ENCODE measurements at places on chromosomes 12 and 14.

DNA sequence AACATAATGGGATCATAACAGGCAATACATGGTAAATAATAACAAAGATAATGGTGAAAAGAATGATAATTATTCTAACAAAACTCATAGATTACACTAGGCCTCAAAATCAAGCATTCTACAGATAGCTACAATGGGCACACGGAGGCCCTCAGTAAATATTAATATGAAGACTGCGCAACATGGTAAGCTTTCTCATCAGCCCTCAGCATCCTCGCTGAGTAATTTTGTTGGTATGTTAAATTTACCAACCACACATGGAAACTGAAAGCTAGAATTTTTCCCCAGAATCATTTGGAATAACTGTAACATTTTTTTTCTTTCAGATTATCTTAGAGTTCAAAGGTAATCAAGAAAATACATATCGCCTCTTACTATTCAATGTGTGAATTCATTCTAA is 74.2 kb upstream of the PYGL start:
- no peak for DNase-seq

DNA sequence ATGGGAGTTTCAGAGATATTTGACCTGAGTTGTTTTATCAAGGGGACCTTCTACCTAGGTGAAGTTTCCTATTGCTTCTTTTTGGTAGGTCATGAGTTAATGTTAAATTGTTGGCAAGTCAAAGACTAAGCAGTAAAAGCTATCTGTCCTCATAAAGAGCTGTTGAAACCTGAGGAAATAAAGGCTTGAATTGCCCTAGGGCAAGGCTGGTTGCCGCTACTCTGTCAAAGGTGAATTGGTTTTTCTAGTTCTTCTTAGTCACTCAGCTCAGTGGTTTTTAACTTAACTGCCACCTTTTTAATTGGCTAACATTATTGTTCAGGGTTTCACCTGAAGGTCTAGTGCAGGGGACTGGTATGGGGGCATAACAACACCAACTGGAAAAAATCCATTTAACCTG is 441.6 kb upstream of the FBXO33 start:
- DNase-seq = no peak

GRCh38 chr12:93139028-93139665 is 210.1 kb upstream of the EEA1 start:
- no peak for DNase-seq

DNA sequence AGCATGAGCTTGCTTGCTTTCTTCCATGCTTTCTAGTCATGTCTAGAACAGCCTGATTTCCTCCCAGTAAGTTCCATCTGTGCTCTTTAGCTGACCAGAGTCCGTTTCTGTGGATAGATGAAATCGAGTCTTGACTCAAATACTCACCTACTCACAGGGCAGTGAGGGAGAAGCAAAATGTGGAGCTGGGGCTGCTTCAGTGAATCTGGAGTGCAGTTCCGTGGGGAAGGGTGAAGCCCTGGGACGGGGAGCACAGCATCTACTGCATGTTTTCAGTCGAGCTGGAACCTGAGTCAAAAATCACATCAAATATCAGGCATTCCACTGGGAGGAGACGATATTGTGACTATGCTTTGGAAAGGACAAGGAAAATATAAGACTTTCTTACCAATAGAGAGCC is 70.3 kb upstream of the PRMT8 start:
- DNase-seq = no peak

GRCh38 chr14:44763356-44763755 is 198.4 kb downstream of the KLHL28 start:
- no peak for DNase-seq

DNA sequence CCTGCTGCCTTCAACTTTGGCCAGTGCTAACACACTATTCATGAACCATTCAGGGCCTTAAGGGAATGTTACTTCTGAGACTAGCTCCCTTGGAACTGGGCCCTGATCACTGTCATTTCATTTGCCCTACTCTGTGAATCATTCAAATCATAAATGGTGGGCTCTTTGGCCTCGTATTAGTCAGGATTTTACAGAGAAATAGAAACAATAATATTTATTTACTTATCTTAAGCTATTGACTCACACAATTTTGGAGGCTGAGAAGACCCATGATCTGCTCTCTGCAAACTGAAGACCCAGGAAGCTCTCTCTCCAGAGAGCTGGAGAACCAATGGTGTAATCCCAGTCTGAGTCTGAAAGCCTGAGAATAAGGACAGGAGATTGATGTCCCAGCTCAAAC is 398.5 kb downstream of the LRIG3 start:
- no peak for DNase-seq

GRCh38 chr14:81330619-81331122 is 69.5 kb downstream of the STON2 start:
- no peak for DNase-seq

- no peak for DNase-seq
These were observed 9.8 kb downstream of the CHGA start for GRCh38 chr14:92932448-92933395.

GRCh38 chr14:38789805-38790204 is 313.2 kb downstream of the SEC23A start:
- no peak for DNase-seq

DNA sequence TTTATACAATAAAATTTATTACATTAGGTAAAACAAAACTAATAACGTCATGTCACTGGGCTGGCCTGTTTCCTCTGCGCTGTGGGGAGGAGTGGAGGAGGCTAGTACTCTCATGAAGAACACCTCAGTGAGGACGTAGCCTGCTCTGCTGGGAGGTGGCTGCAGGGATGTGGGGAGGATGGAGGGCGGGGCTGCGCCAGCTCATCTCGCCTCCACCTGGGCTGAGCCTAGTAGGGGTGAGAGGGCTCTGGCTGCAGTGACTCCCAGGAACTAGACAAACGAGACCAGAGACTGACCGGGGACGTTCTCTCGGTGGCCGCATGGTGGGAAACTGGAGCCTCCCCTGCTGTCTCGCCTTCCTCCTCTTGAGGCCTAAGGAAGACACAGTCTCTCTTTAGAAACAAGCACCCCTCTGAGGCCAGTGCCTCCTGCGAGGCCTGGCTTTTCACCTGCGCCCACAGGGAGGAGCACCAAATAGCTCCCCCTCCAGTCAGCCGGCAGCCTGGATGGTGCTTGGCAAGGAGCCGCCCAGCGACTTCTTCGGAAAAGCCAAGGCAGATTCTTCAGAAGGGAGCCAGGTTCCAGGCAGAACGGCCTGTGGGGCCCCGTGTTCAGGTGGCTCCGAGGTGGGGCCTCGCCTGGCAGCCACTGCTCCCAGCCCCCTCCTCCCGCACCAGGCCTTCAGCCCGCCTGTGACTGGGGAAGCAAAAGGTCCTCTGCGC is 62.4 kb downstream of the PLEKHG3 start:
- no peak for DNase-seq

DNA sequence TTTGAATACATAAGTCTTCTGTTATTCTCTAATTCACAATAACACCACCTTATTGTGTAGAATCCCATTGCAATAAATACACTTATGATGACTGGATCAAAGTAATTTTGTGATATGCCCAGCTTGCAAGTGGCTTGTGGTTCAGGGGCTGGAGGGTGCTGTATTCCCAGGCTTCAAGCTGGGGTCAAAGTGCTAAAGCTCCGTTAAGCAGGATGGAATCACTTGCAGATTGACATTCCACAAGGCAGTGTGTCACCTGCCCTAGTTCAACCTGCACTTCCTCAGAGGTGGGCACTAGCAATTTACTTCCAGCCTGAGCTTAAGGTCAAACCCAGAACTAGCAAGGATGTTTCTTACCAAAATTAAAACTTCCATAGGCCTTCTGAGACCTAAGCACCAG is 166.6 kb downstream of the SSPN start:
- no peak for DNase-seq

- DNase-seq = no peak
These were observed 41.3 kb upstream of the WDR89 start for GRCh38 chr14:63682727-63683593.

GRCh38 chr14:38078393-38078792 is 129.3 kb upstream of the SSTR1 start:
- DNase-seq = peak; percentile 84

- no peak for DNase-seq
These were observed 150.4 kb downstream of the PPM1H start for GRCh38 chr12:62784576-62784975.

- no peak for DNase-seq
These were observed 219.5 kb downstream of the KIF26A start for GRCh38 chr14:104357689-104358527.

DNA sequence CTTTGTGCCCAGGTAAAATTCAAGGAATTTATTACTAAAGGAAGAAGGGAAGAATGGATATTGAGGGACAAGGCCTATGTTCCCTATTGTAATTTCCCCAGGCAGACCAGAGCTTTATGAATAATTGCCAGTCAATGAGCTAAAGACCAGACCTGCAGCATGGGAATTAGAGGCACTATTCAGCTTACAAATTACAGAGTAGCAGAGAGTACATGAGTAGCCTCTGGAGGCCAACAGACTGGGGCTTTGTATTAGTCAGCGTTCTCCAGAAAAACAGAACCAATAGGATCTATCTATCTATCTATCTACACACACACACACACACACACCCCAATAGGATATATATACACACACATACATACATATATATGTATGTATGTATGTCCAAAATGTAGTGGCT is 120.0 kb upstream of the RPH3A start:
- DNase-seq = no peak

GRCh38 chr14:23646648-23647549 is 10.7 kb downstream of the DHRS2 start:
- DNase-seq = no peak

- no peak for DNase-seq
These were observed 69.3 kb downstream of the BCAT1 start for GRCh38 chr12:24879644-24880043.

DNA sequence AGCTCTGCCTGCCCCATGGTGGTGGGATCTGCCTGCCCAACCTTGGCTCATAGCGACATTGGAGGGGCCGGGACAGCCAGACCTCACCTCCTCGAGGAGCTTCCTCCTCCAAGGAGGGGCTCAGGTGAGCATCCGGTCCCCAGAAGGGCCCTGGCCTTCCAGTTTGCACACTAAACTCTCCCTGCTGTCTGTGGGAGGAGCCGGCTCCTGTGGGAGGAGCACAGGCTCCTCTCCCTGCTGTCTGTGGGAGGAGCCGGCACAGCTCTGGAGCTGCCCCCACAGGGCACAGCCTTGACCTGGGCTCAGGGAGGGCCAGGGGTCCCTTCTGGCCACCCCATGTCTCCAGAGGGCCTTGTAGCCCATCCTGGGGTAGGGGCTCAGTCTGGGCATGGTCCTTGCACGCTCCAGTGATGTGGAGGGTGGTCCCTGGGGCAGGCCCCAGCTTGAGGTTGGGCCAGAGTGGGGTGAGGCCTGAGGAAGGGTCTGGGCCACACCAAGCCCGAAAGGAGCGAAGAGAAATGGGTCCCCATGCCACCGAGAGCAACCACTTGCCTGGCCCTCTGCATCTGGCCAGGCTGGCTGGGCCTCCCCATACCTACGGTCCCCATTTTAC is 147.5 kb upstream of the C14orf180 start:
- no peak for DNase-seq

DNA sequence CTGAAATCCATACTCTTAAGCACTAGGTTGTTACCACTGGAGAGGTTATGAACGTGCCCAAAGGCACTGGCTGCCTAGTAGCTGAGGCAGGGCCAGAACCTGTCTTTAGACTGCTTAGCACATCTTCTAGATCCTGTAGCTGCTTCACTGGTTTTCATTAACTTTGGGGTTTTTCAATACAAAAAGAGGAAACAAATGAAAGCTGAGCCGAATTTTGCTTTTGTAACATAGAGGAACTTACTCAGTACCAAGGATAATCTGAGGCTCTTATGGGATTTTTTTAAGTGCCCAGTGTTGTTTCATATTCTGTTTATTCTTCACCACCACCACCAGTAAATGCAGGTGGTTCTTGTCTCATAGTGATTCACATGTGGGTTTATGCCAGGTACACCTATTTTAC is 396.1 kb downstream of the RAD51B start:
- no peak for DNase-seq

DNA sequence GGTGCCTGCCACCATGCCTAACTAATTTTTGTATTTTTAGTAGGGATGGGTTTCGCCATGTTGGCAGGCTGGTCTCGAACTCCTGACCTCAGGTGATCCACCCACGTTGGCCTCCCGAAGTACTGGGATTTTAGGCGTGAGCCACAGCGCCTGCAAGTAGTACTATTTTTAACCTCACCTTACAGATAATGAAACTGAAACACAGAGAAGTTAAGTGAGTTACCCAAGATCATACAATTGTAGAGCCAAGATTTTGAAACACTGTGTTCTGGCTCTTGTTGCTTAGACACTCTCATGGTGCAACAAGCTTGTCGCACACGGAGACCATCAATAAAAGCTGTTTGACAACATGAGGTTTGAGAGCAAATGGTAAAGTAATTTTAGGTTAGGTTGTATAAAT is 159.1 kb upstream of the LMNTD1 start:
- no peak for DNase-seq

- no peak for DNase-seq
These were observed 485 bp downstream of the PPP4R4 start for GRCh38 chr14:94174604-94175010.

GRCh38 chr14:31466554-31466953 is 9.2 kb upstream of the DTD2 start:
- no peak for DNase-seq

- DNase-seq = no peak
These were observed 561.0 kb upstream of the TBX3 start for GRCh38 chr12:115245020-115245419.

DNA sequence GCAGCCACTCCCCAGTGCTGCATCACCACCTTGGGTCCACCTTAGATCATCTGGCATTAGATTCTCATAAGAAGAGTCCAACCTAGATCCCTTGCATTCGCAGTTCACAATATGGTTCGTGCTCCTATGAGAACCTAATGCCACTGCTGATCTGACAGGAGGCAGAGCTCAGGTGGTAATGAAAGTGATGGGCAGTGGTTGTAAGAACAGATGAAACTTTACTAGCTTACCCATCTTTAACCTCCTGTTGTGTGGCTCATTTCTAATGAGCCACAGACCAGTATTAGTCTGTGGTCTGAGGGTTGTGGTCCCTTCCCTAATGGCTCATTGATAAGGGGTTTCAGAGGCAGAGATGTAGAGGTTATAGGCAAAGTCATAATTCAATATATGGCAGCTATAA is 615.9 kb upstream of the MIS18BP1 start:
- no peak for DNase-seq

DNA sequence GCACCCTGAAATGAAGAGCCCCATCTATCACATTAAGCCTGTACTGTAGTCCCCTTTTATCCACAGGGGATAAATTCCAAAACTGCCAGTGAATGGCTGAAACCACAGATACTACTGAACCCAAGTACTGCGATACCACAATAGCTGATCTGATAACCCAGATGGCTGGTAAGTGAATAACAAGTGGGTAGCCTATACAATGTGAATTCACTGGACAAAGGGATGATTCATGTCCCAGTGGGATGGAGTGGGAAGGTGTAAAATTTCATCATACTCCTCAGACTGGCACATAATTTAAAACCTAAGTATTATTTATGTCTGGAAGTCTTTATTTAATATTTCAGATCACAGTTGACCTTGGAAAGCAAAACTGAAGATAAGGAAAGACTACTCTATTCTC is 201.3 kb downstream of the GPHN start:
- DNase-seq = no peak

GRCh38 chr12:89825591-89826449 is 117.2 kb upstream of the ATP2B1 start:
- no peak for DNase-seq

GRCh38 chr14:21322716-21323115 is 42.8 kb downstream of the RPGRIP1 start:
- no peak for DNase-seq

Data from immature natural killer cell (primary cell).